Stomach (tissue), 19 donors: ENCODE measurements at places on chromosomes 13 and 19.
A peak's percentile ranks its signal among the peaks of the same experiment; 100 is the strongest.

DNA sequence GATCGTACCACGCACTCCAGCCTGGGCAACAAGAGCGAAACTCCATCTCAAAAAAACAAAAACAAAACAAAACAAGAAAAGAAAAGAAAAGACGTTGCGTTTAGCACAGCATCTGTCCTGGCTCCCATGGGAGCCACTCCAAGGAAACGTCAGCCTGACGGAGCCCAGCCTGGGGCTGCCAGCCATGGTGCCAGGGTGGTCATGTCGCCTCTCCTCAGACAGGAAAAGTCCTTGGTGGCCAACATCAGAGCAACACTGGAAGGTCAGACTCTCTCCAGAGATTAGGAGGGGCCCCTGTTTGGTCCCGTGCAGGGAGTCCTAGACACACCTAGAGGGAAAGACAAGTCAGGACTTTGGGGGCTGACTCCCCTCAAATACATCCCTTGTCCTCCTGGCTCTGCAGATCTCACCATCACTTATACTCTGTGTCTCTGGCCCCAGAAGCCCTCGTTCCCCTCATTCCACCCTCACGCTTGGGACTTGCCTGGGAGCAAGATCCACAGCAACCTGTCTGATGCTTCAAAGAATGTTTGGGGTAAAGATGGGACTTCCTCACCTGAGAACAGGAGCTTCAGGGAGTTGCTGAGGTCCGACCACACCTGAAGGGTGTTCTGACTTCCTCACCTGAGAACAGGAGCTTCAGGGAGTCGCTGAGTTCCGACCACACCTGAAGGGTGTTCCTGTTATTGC lies 9.3 kb downstream of the LILRA4 start:
- no peaks in the 10 kb centered on the region for H3K27me3 ChIP-seq
- no peaks in the 10 kb centered on the region for H3K4me1 ChIP-seq
- no peak for DNase-seq
- no peaks in the 10 kb centered on the region for H3K36me3 ChIP-seq
- no peak overlapping the region for H3K27ac ChIP-seq

GRCh38 chr13:111384441-111385182 lies 64.2 kb downstream of the TEX29 start:
- H3K27ac ChIP-seq = no peak overlapping the region

DNA sequence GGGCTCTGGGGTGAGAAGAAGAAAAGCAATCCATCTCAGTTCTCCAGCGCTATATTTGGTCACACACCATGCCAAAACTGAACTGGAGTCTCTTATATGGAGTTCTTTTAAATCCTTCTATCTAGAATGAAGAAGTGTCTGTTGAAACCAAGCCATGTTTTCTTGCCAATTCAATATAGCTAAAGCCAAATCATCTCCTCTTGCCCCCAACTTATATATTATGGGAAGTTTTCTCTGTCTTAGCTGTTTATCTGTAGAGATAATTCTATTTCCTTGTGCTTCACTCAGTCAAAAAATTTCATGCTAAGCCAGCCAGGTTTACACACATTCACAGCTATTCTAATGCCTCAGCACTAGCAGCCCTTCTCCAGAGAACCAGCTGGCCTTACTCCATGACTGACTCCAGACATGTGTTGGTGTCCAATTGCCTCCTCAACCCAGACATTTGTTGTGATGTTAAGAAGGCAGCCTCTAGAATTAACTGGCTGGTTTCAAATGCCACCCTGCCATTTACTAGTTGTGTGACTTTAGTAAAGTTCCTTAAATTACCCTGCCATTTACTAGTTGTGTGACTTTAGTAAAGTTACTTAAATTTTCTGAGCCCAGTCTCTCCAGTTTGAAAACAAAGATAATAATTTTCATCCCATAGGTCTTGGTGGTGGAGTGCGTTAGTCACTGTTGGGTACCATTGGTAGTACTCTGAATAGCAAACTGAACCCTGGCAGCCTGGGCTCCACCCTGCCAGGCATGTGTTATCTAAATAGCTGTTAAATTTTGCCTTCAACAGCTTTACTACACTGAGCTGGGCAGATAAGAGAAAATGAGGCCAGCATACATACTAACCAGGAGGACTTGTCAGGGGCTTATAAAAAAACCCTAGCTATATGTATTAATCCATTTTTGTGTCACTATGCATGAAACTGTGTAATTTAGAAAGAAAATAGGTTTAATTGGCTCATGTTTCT lies 525.1 kb downstream of the LMO7 start:
- H3K4me1 ChIP-seq = no peaks in the 10 kb centered on the region
- H3K27ac ChIP-seq = peak overlapping the region; percentile 18
- DNase-seq = peak; percentile 76
- H3K36me3 ChIP-seq = no peaks in the 10 kb centered on the region
- no peak overlapping the region for H3K4me3 ChIP-seq

DNA sequence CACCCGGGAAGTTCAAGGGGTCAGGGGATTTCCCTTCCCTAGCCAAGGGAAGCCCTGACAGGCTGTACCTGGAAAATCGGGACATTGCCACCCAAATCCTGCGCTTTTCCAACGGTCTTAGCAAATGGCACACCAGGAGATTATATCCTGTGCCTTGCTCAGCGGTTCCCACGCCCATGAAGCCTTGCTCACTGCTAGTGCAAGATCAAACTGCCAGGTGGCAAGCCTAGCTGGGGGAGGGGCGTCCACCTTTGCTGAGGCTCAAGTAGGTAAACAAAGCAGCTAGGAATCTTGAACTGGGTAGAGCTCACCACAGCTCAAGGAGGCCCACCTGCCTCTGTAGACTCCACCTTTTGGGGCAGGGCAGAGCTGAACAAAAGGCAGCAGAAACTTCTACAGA lies 1794.5 kb downstream of the PCDH9 start:
- no peaks in the 10 kb centered on the region for H3K4me1 ChIP-seq
- H3K4me3 ChIP-seq = no peak overlapping the region
- DNase-seq = no peak
- H3K36me3 ChIP-seq = no peaks in the 10 kb centered on the region

GRCh38 chr13:23455401-23456185 lies 22.1 kb upstream of the SACS start:
- H3K4me3 ChIP-seq = no peak overlapping the region
- no peaks in the 10 kb centered on the region for H3K27me3 ChIP-seq
- H3K4me1 ChIP-seq = no peaks in the 10 kb centered on the region

GRCh38 chr13:26762745-26763345 lies 2.3 kb upstream of the GPR12 start:
- no peaks in the 10 kb centered on the region for H3K36me3 ChIP-seq
- H3K4me1 ChIP-seq = peaks cover 16% of the 10 kb centered on the region
- DNase-seq = peak; percentile 27
- H3K27ac ChIP-seq = no peak overlapping the region

DNA sequence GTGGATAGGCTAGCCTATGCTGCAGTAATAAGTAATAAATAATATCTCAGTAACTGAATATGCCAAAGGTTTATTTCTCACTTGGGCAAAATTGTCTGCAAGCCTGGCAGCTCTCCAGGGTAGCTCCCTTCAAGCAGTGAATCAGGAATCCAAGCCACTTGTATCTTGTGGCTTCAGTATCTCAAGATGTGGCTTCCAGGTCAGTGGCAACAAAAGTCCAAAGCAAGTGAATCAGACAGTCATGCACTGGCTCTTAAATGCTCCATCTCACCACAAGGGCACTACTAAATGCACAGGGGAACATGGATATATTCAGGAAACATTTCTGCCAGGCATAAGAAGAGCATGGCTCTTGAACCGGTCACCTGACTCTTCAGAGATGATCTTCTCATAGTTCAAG lies 126.3 kb downstream of the KCTD12 start:
- no peaks in the 10 kb centered on the region for H3K27me3 ChIP-seq
- H3K4me1 ChIP-seq = no peaks in the 10 kb centered on the region
- no peaks in the 10 kb centered on the region for H3K36me3 ChIP-seq
- H3K4me3 ChIP-seq = no peak overlapping the region

- H3K4me1 ChIP-seq = no peaks in the 10 kb centered on the region
- peak; percentile 84 for DNase-seq
- H3K4me3 ChIP-seq = no peak overlapping the region
- peak overlapping the region; percentile 24 for H3K27ac ChIP-seq
- no peaks in the 10 kb centered on the region for H3K27me3 ChIP-seq
- peaks cover 50% of the 10 kb centered on the region for H3K36me3 ChIP-seq
Measured at GRCh38 chr19:35767288-35768081, 7.9 kb upstream of the ARHGAP33 start.

GRCh38 chr13:90500569-90500968 lies 846.9 kb upstream of the MIR17HG start:
- no peak overlapping the region for H3K4me3 ChIP-seq
- no peak for DNase-seq
- no peaks in the 10 kb centered on the region for H3K36me3 ChIP-seq
- H3K4me1 ChIP-seq = no peaks in the 10 kb centered on the region

DNA sequence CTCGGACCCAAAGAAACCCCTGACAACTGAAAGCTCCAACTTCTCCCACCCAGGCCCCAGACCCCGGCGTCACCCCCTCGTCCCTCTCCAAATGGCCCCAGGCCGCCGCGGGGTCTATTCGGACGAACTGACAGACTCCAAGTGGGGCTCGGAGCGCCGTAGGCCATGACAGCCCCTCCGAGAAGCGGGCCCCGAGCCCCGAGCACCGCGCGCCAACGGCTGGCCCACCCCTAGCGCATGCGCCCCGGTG lies 360 bp downstream of the DDX39A start:
- H3K4me3 ChIP-seq = peak overlapping the region; percentile 75
- H3K27ac ChIP-seq = peak overlapping the region; percentile 95
- peak; percentile 95 for DNase-seq

DNA sequence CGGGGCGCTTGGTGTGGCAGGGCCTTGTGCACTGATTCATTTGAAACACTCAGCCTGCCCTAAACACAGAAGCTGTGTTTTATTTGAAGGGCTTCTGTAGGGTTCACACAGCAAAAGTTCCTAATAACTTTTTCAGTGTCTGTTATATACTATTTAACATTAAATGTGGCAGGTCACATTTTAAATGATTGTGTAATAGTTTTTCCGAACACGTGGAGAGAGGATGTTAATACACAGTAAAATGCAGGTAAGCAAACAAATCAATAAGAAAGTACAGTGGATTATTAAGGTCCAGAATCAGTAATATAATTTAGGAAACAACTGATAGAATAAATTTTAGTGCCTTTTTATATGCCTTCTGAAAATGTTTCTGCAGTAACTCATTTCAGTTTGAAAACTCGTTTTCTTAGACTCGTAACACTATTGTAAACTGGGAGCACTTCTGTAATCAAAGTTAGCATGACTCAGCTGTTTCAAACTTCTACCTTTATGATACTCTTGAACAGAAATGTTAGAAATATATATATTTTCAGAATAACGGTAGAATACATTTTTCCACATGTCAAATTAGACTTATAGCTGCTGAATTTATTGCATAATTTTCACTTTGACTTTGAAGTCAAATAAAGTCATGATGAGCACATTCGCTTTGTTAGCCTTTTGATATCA lies 70.1 kb downstream of the GGACT start:
- no peaks in the 10 kb centered on the region for H3K36me3 ChIP-seq
- no peak overlapping the region for H3K4me3 ChIP-seq
- peaks cover 11% of the 10 kb centered on the region for H3K4me1 ChIP-seq
- DNase-seq = no peak
- H3K27me3 ChIP-seq = no peaks in the 10 kb centered on the region

DNA sequence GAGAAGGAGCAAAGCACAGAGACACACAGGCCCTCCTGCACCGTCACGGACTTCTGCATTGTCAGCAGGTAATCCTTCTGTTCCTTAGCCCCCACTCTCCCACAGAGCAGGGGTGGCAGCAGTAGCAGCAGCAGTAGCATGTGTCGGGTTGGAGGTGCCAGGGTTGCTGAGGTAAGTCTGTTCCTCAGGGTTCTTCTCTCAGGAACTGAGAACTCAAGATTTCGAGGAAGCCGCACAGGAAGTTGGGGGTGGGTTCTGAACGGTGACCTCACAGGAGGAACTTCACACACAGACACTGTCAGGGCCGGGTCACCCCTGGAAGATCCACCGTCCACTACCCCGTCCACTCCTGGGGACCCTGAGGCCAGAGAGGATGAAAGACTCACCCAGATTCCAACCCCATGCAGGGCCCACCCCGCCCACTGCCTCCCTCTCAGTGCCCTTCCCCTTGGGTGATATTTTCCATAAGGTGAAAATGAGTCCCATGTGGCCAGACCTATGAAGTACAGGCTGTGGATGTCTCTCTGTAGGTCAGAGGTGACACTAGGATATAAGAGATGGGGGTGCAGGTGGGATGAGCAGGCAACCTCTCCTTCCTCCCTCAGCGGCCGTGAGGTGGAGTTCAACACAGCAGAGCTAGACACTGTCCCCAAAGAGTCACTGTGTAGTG lies at the start of gene SIGLEC12:
SIGLEC12 (minus strand) TSS at position 207 of the 670 bp plus-strand sequence; CDS start at position 140, 67 bp downstream.
- H3K4me3 ChIP-seq = no peak within 1 kb of the TSS
- H3K27ac ChIP-seq = no peak within 1 kb of the TSS
- no peaks in the 10 kb centered on the region for H3K4me1 ChIP-seq

GRCh38 chr19:50921426-50922316 lies 10.5 kb upstream of the KLK4 start:
- DNase-seq = no peak
- no peak overlapping the region for H3K27ac ChIP-seq
- H3K4me1 ChIP-seq = peaks cover 11% of the 10 kb centered on the region
- no peaks in the 10 kb centered on the region for H3K36me3 ChIP-seq
- H3K4me3 ChIP-seq = no peak overlapping the region

DNA sequence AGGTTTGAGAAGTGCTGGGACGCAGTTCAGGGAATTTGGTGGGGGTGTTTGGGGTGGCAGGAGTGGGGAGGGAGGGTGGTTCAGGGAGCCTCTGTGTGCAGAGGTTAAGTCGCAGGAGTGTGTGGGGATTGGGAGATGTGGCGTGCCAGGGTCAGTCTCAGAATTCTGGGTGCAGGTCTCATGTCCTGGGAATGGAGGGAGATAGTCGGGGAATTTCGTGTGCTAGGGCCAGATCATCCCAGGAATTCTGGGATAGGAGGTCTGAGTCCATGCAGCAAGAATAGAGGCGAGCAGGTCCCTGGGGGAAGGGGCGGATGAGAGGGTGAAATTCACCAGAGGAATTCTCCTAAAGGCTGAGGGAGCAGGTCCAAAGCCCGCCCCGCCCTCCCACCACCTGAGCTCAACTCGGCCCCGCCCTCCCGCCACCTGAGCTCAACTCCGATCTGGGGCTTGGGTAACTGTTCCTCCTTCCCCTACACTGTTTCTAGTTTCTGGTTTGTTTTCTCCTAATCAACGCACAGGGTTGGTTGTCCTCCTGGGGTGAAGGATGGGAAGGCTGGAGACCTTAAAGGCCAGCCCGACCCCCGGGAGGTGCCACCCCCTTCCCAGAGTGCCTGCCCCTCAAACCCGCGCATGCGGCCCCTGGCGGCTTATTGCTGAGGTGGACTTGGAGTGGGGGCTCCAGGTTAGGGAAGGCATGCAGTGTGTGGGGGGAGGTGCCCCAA lies 15.2 kb downstream of the KCNC3 start:
- DNase-seq = peak; percentile 45
- no peaks in the 10 kb centered on the region for H3K4me1 ChIP-seq
- peaks cover 13% of the 10 kb centered on the region for H3K36me3 ChIP-seq
- H3K27me3 ChIP-seq = peaks cover 18% of the 10 kb centered on the region

DNA sequence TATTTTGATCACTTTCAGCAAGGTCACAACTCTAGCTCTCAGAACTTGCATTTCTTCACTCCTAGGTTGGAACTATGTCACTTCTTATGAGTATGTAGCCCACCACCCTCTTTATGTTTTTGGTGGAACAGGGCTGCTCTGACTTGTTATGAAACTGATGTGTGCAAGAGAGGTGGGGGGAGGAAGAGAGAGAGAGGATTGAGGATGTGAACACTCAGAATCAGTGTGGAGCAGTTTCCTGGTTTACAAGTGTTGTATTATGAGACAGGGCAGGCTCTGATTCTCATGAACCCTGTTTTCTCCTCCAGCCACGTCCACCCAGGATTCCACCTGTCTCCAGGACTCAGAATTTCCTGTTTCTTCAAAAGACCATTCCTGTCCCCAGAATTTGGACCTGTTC lies 16.1 kb downstream of the ZNF317 start:
- H3K27ac ChIP-seq = no peak overlapping the region
- H3K4me3 ChIP-seq = no peak overlapping the region
- no peak for DNase-seq
- no peaks in the 10 kb centered on the region for H3K4me1 ChIP-seq
